HepG2 (cell line): ENCODE measurements at places on chromosomes 7 and 10. TPM values are rescaled to one million over a fixed set of nuclear protein-coding genes. Genes with fewer than 3 reads are reported as not detected.

Gene SSC4D
- 32.3 and 63.8 TPM in 2 replicates for total RNA-seq

Gene WDR86
- 0.11 TPM in 1 of 2 replicates, not detected in the other for total RNA-seq

Gene ATOH7
- total RNA-seq, result 0.07 TPM in 1 of 2 replicates, not detected in the other

Gene PDCD4
- total RNA-seq, result 56.2 and 92.8 TPM in 2 replicates

Gene CFAP69
- 2.7 and 4.0 TPM in 2 replicates for total RNA-seq

Gene ABCB4
- total RNA-seq, result 10.8 and 32.4 TPM in 2 replicates

Gene FAM13C
- total RNA-seq, result 0.07 TPM in 1 of 2 replicates, not detected in the other

Gene DRGX
- not detected in 2 replicates for total RNA-seq

Gene FZD1
- total RNA-seq, result 0.51 and 0.80 TPM in 2 replicates

Gene SPDYE1
- total RNA-seq, result not detected in 2 replicates

Gene ZNF138
- total RNA-seq, result 5.8 and 7.6 TPM in 2 replicates

Gene NEUROG3
- total RNA-seq, result not detected in 2 replicates

Gene FXYD4
- total RNA-seq, result not detected in 2 replicates

Gene CDC14C
- 0.09 TPM in 1 of 2 replicates, not detected in the other for total RNA-seq

Gene SFR1
- 6.1 and 6.9 TPM in 2 replicates for total RNA-seq

Gene GBX1
- not detected in 2 replicates for total RNA-seq

Gene CALML5
- total RNA-seq, result not detected in 2 replicates

Gene FAM25C
- total RNA-seq, result not detected in 2 replicates

Gene CTAGE4
- not detected in 2 replicates for total RNA-seq

Gene SPACDR
- not detected in 2 replicates for total RNA-seq

Gene NME8
- total RNA-seq, result not detected in 2 replicates

Gene LEP
- total RNA-seq, result not detected in 2 replicates

Gene PILRA
- 0.13 TPM in 1 of 2 replicates, not detected in the other for total RNA-seq

Gene BTBD16
- total RNA-seq, result 3.6 and 5.0 TPM in 2 replicates

Gene LRRD1
- not detected in 2 replicates for total RNA-seq

Gene CTTNBP2
- total RNA-seq, result not detected in 2 replicates

Gene ZNF425
- total RNA-seq, result 0.97 and 1.1 TPM in 2 replicates

Gene ZNF503
- total RNA-seq, result 5.8 and 8.3 TPM in 2 replicates

Gene ARHGEF35
- total RNA-seq, result 0.18 TPM in 1 of 2 replicates, not detected in the other

Gene SCIN
- not detected in 2 replicates for total RNA-seq

Gene IDI2
- not detected in 2 replicates for total RNA-seq

Gene FAM25G
- not detected in 2 replicates for total RNA-seq

Gene CEP41
- 8.5 and 8.7 TPM in 2 replicates for total RNA-seq

Gene ANKRD1
- total RNA-seq, result 19.4 and 26.4 TPM in 2 replicates

Gene MRPS33
- 91.0 and 120 TPM in 2 replicates for total RNA-seq

Gene SEMA4G
- 42.9 and 46.2 TPM in 2 replicates for total RNA-seq
